ENCODE measurements at places on chromosomes 3 and 15. TPM values are rescaled to one million over a fixed set of nuclear protein-coding genes. Genes with fewer than 3 reads are reported as not detected.

DNA sequence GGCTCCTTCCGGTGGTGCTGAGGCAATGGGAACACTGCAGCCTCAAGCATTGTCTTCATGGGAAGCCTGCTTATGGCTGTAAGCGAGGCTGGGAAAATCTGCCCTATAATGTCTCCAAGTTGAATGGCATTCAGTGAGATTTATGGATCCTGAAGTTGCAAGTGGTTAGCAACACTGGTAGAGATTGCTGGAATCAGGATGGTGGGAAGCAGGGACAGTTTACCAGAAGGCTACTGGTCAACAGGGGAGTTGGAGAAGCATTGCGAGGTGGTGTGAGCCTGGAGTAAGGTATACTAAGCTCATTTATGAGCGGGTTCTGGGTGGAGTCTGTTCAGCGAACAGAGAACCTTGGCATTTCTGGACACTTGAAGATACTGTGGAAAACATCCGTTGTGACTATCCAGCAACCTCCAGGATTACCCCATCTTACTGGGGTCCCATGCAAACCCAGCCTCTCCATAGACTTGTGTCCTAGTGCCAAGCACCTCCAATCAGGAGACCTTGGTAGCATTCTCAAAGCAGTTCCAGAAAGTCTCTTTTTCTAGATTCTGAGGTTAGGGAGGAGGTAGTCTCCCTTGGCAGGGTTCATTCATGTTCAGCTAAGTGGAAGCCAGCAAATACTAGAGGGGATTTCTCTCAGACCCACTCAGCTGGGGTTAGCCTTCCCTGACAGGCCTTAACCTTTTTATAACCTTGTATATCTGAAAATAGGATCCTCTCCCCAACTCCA lies 7.3 kb downstream of the RPSA start:
- peaks cover 55% of the 10 kb centered on the region for H3K36me3 ChIP-seq
- H3K4me3 ChIP-seq = no peak overlapping the region
- no peaks in the 10 kb centered on the region for H3K27me3 ChIP-seq
- peak overlapping the region; percentile 57 for H3K27ac ChIP-seq
- DNase-seq = no peak

DNA sequence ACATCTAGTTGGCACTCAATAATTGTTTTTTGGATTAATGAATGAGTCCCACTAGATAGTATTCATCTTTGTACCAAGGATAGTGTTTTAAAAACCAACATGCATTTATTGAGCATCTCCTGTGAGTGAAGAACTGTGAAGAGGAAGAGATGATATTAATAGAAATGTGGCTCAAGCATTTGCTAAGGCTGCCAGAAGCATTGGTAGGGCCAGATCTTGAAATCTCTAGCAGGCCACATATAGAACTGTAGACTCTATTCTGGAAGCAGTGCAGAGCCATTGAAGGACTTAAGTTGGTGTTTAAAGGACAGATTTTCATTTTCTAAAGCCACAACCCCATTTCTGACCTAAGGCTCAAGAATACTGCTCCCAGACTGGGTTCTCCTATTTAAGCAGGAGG lies 99.0 kb downstream of the NEK11 start:
- H3K4me1 ChIP-seq = no peaks in the 10 kb centered on the region
- no peaks in the 10 kb centered on the region for H3K36me3 ChIP-seq
- no peak overlapping the region for H3K4me3 ChIP-seq
- H3K27ac ChIP-seq = no peak overlapping the region
- no peak for DNase-seq

- H3K27me3 ChIP-seq = peaks cover 60% of the 10 kb centered on the region
- no peak overlapping the region for H3K4me3 ChIP-seq
- DNase-seq = no peak
- no peaks in the 10 kb centered on the region for H3K4me1 ChIP-seq
- no peak overlapping the region for H3K27ac ChIP-seq
- H3K36me3 ChIP-seq = no peaks in the 10 kb centered on the region
These were observed 16.0 kb upstream of the CPEB1 start for GRCh38 chr15:82663186-82663600.

DNA sequence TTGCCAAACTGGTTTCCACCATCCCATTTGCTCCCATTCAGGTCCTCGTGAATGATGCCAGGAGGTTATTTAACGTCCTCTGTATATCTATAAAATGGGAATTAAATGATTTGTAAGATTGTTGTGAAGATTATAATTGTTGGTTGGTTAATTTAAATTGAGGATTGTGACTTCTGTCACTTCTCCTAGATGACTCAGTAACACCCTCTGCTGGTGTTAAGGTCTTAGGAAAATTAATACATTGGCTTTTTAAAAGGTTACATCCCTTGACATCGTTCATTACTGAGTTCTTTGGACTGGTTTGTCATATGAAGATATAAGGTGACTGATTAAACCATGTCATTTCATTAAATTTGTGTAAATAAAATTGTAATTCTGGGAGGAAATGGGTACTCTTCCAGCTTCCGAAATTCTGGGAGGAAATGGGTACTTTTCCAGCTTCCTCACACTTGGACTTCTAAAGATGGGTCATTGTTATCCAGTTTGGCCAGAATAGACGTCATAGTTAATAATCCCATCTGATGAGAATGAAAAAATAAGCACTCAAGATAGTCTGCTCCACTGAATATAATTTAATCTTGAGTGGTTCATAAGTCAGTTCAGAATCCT lies 33.3 kb upstream of the PAQR5 start:
- H3K27me3 ChIP-seq = no peaks in the 10 kb centered on the region
- H3K36me3 ChIP-seq = peaks cover 17% of the 10 kb centered on the region
- H3K27ac ChIP-seq = no peak overlapping the region
- no peaks in the 10 kb centered on the region for H3K4me1 ChIP-seq

DNA sequence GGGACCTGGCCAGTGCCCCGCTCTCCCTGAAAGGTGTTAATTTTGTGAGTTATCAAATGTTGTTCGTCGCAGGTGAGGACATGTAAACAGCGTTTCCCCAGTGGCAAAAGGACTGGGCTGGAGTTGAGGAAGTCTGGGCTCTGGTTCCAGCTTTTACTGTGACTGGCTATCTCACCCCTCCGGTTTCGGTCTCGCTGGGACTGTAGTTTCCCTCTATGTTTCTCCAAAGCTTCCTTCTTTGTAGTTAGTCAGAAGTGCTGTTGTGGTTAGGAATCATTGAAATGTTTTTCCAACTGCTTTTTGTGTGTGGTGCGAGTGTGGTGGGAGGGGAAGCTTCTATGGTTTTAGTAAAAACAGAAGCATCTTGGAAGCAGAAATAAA lies 990 bp upstream of the CLDN1 start:
- no peak for DNase-seq
- peak overlapping the region; percentile 74 for H3K4me3 ChIP-seq
- peaks cover 34% of the 10 kb centered on the region for H3K27me3 ChIP-seq

Gene GCSAM
- total RNA-seq = 0.25 TPM

DNA sequence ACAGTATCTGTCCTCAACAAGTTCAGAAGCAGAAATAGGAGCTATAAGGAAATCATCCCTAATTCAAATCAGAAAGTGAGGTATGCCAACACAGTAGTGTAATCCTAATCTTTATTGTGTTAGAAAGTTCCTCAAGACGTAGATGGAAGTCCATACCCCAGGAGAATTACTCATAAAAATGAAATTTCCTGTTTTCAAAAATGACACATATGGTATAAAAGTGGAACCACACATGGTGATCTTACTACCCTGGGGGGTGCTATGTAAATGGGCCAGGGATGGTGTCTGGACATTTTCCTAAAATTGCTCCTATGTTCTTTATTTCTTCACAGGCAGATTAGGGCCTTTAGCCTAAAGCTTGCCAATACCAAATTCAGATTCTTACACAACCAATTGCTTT lies 204.1 kb downstream of the ARRDC4 start:
- no peaks in the 10 kb centered on the region for H3K36me3 ChIP-seq
- H3K4me1 ChIP-seq = no peaks in the 10 kb centered on the region
- no peak overlapping the region for H3K27ac ChIP-seq
- DNase-seq = no peak
- no peak overlapping the region for H3K4me3 ChIP-seq
- peaks cover 62% of the 10 kb centered on the region for H3K27me3 ChIP-seq

DNA sequence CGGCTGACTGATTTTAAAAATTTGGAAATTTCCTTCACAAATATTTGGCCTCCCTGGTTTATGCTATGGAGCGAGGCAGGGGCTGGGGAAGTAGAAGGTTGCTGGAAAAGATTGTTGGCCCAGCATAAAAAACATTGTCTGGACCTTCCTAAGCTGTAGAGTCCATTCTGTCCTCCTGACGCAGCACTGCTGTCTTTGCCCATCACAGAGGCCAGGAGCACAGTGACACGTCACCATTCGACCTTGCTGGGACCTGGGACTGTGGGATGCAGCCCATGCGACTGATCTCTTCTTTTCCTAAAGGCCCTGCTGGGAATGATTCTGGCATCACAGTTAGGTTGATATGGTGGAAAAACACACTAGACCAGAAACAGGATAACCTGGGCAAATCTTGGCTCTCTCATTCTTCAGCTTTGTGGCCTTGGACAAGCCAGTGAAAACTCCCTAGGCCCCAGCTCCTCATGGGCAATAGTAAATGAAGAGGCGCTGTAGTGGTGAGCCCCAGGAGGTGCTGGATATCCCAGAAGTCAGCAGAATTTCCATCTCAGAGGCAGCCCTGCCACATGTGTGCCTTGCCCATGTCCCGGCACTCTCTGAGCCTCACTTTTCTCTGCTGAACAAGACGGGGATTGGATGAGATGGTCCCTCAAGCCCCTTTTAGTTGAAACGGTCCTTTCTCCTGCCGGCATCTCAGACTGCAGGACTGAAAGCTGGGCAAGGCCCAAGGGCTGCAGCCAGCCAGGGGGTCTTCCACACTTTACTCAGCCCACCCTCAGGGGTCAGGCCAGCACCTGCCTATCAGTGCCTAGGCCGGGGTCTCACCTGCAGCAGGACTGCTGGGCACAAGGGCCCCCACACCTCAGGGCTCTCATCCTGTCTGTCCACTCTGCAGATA lies 69.6 kb downstream of the SENP2 start:
- no peak for DNase-seq
- H3K36me3 ChIP-seq = no peaks in the 10 kb centered on the region
- H3K27ac ChIP-seq = peak overlapping the region; percentile 77

DNA sequence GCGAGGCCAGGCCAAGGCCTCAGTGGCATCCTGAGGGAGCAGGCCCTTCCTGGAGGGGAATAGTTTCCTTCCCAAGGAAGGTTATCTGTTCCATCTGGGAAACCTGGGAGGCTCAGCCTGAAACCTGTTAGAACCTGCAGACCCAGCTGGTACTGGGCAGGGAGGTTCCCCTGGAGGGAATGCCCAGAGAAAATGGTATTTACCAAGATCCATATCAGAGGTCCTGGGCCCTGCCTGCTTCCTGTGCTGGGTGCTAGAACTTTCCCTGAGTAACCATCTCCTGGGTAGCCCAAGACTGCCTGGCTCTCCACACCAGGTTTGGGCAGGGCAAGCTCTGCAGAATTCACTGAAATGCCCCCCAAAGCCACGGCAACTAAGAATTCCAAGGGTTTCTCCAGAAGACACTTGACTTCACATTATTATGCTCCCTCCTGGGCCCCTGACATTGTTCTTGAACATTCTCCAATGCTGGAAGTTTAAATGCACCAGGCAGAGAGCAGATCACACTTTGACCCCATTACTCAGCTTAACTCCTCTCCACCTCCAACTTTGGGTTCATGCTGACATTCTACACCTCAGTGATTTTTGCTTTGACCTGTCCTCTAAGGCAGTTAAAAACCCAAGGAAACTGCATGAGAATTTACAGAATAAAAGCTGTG lies 2.0 kb downstream of the CA12 start:
- peaks cover 22% of the 10 kb centered on the region for H3K4me1 ChIP-seq
- H3K36me3 ChIP-seq = no peaks in the 10 kb centered on the region
- H3K27ac ChIP-seq = no peak overlapping the region
- no peak for DNase-seq

DNA sequence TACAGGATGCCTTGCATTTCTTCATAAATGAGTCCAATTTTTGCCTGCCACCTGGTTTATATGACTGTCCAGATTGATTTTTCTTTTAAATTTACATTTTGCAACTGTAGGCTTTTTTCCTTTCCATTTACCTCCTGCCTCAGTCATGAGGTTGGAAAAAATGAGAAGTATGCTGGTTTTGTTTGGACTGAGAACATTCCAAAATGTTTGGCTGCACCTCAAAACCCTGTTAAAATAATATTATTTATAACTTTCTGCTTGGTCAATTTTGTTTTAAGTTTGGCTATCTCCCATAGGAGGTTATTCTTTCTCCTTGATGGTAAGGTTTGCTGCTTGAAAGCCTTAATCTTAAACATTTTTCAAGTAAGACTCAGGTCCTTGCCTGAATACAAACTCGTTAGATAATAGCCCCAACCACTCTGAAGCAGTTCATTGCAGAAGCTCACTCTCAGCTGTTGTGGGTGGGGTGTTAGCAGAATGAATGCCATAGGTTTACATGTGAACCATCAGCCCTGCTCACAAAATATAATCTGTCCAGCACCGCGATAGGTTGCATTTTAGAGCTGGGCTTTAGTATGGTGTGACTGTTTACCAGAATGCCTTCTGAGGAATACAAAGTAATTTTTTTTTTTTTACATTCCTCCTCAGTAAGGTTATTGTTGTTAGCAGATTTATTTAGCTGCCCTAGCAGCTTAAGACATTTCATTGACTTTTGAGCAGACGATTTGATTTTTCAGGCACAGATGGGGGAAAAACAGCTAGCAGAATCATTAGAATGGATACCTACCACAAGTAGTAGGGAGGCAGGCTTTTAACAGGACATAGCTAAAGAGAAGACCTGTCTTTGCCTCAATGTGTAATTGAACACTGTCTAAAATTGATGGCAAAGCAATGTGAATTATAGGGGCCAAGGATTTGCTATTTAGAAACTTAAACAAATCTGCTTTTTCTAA lies 630.8 kb upstream of the KCNMB2 start:
- no peak for DNase-seq
- no peaks in the 10 kb centered on the region for H3K36me3 ChIP-seq
- H3K4me3 ChIP-seq = no peak overlapping the region
- no peaks in the 10 kb centered on the region for H3K27me3 ChIP-seq
- peak overlapping the region; percentile 36 for H3K27ac ChIP-seq
- H3K4me1 ChIP-seq = peaks cover 22% of the 10 kb centered on the region

GRCh38 chr15:41417418-41418195 lies 712 bp downstream of the RTF1 start:
- H3K27me3 ChIP-seq = no peaks in the 10 kb centered on the region
- H3K4me1 ChIP-seq = peaks cover 39% of the 10 kb centered on the region
- peak; percentile 32 for DNase-seq

Gene ZNF717
- 7.9 TPM for total RNA-seq

DNA sequence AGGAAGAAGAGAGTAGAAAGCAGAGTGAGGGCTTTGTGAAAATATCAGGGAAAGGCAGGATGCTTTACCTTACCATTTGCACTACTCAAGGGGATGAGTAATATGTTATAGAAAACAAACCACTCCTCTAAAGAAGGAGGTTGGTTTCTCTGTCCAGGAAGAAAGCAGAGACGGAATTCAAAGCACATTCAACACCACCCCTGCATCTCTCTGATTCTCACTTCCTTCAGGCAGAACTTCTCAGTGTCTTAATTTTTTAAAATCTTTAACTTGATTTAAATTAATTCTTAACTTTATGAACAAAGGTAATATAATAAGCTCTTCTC lies 82.4 kb downstream of the NR2F2 start:
- no peak overlapping the region for H3K4me3 ChIP-seq
- H3K27ac ChIP-seq = no peak overlapping the region
- peaks cover 100% of the 10 kb centered on the region for H3K27me3 ChIP-seq
- DNase-seq = no peak
- H3K4me1 ChIP-seq = peaks cover 36% of the 10 kb centered on the region

GRCh38 chr3:183233966-183234365 lies 19.1 kb upstream of the B3GNT5 start:
- no peak for DNase-seq
- H3K27ac ChIP-seq = no peak overlapping the region
- no peaks in the 10 kb centered on the region for H3K27me3 ChIP-seq
- no peak overlapping the region for H3K4me3 ChIP-seq
- no peaks in the 10 kb centered on the region for H3K36me3 ChIP-seq
